AG09309 (cell line): ENCODE measurements at places on chromosomes 11 and 22.

DNA sequence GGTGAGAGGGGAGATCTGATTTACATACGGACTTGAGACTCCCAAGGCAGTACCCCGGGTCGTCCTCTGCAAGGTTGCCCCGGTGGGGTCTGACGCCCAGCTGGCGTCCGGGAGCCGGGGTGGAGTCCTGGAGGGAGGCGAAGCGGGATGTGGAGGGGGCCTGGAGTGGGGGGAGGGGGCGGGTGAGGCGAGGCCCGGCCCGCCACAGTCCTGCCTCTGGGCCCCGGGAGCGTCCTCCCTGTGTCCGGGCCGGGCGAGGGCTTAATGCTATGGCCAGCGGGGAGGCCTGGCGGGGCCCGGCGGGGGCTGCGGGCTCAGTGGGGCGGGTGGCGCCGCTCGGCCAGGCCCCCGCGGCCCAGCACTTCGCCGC, 2.4 kb upstream of the MYBPC3 start:
- DNase-seq = no peak

- DNase-seq = no peak
These were observed 57.8 kb downstream of the NXPE1 start for GRCh38 chr11:114501901-114502300.

DNA sequence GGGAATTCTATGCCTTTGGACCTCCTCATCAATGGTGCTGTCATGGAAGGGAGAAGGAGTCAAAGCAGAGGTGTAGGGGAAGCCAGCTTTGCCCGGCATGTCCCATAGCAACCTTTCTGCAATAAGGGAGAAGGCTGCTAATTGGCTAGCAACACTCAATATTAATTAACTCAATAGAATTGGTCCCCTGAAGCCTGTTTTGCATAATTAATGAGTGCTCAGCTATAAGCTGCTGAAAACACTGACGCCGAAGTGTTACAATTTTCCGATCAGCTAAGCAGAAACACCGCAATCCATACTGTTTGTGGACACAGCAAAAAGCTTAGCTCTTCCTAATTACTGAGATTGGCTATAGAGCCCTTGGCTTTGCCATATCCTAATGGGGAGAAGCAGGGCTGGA, 245.0 kb downstream of the CSNK2A3 start:
- DNase-seq = no peak

DNA sequence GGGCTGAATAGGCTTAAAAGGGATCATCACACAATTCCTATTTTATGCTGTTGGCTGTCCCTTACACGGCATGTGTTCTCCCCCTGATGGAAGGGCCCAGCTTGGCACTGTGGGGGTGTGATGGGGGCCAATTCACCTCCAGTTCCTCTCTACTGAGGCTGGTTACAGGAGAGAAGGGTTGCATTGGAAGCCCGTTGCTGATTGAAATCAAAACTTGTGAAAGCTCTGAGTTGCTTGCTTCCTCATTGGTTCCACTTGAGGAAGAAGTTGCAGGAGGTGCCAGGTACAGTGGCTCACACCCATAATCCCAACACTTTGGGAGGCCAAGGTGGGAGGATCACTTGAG, 13.3 kb upstream of the PRG2 start:
- no peak for DNase-seq

DNA sequence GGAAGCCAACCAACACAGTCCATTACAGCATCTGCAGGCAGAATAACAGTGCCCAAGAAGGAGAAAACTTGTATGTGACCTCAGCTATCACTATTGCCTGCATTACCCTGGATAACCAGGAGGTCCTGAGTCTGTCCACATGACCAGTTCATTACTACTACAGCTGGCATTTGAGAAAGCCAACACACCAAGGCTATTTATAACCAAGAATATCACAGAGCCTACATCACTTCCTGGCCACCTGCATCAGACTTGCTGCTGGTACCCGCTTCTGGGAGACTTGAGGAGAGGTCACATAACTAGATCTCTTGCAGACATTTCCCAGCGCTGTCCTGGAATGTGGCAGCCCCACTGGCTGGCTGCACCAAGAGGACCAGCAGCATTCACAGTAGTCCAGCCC, 11.1 kb upstream of the OR56B4 start:
- DNase-seq = no peak

DNA sequence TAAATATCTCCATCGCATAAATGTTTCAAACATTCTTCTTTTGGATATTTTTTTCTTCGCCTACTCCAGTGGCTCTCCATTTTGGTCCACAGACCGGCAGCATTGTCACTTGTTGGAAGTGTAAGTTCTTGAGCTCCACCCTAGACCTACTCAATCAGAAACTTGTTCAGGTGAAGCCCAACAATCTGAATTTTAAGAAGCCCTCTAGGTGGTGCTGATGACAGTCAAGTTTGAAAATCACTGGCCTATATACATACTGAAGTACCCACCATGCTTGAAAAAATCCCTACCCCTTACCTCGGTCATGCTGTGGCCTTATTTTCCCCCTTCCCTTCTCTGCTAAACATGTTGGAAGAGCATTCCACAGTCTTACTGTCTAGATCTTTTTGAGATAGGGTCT, 10.2 kb upstream of the ACAT1 start:
- no peak for DNase-seq

DNA sequence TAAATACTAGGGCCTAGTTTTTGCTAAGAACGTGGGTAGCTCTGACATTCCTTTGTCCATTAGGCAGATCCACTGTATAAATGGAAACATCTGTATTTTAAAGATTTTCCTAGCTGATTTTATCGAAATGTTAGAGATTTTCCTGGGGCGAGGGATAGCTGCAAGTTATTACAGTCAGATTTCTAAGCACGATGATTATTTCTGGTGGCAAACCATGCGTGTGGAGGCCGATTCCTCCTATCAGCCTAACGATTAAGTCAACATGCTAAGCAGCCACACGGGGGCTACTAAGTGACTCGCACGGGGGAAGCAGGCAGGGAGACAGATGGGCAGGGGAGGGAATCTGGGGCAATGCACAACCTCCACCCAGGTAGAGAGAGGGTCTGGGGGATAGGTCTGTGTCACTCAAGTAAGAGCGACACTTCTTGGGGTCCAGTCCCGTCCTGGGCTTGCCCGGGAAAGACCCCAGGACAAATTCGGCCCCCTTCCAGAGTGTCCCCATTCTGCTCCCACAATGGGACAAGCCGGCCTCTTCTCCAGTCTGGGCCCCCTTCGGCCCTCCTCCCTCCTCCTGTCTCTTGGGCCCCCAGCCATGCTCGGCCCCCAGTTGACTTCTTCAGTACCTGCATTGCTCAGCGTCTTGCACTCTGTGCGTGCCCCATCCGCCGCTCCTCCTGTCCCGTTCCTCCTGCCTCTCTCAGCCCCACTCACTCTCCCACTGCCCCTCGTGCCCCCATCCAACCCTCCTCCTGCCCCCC, 571 bp downstream of the C11orf24 start:
- peak; percentile 60 for DNase-seq

GRCh38 chr11:128939591-128939990, 3.1 kb downstream of the TP53AIP1 start:
- no peak for DNase-seq

- no peak for DNase-seq
These were observed 1059.6 kb upstream of the RAG2 start for GRCh38 chr11:37657645-37658044.

- no peak for DNase-seq
These were observed 17.4 kb downstream of the LARGE2 start for GRCh38 chr11:45939836-45940235.

DNA sequence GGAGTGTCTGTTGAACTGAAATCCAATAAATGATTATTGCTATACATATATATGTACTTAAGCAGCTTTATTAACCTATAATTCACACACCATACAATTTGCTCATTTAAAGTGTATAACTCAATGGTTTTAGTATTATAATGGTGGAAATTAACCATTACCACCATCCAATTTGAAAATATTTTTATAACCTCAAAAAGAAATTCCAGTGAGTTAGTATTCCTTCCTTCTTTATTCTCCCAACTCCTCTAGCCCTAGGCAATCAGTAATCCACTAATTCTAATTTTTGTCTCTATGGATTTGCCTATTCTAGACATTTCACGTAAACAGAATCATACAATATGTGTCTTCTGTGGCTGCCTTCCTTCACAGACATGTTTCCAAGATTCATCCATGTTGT, 64.8 kb downstream of the MAPK1 start:
- DNase-seq = no peak

- DNase-seq = no peak
These were observed 208.4 kb downstream of the MAML2 start for GRCh38 chr11:96134602-96135001.

- no peak for DNase-seq
These were observed 696 bp upstream of the MICAL2 start for GRCh38 chr11:12109591-12110196.

DNA sequence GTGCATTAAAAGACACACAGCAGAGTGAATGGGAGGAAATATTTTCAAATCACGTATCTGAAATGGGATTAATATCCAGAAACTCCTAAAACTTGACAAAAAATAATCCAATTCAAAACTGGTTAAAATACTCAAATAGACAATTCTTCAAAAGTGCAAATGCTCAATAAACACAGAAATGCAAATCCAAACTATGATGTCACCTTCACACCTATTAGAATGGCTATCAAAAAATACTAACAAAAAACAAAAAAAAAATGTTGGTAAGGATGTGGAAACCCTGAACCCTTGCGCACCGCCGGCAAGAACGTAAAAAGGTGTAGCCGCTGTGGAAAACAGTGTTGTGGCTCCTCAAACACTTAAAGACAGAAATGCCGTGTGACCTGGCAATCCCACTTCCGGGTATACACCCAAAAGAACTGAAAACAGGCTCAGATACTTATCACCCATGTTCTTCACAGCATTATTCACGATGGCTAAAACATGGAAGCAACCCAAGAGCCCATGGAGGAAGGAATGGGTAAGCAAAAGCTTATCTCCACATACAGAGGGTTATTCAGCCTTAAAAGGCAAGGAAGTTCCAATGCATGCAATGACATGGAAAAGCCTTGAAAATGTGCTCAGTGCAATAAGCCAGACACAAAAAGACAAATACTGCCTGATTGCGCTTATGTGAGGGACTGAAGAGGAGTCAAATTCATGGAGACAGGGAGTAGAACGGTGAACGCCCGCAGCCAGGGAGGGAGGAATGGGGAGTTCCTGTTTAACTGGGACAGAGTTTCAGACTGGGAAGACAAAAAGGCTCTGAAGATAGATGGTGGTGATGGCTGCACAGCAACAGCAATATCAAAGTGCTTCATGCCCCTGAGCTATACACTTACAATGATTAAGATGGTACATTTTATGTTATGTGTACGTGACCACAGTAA, 19.6 kb downstream of the BRD1 start:
- no peak for DNase-seq

DNA sequence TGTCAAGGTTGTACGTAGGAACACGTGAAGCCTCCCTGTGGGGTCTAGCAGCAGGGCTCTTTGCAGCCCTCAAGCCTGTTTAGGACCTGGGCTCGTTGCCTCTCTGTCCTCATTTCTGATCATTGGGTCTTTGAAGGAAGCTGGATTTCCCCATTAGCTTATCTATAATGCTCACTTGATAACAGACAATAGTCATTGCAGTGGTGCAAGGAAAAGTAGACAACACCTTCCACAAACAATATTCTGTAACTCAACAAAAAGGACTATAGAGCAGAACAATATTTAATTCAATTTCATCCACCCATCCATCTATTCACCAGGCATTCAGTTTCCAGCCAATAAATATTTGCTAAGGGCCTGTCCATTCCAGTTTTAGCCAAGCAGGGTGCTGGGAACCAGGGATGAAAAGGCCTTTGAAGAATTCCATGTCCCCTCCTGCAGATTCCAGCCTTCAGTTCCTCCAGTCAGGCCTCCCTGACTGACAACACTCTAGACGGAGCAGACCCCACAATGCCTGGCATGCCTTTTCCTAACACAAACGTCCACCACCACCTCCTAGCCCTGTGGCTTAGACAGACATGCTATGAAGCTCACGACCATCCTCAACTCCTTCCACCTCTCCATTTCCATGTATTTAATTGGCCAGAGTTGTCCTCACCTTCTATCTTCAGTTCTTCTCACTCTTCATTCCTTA, 12.7 kb upstream of the POLD3 start:
- no peak for DNase-seq

- no peak for DNase-seq
These were observed at the start of gene BDNF for GRCh38 chr11:27700351-27701301. TSS of gene BDNF (minus strand) at chr11:27700455. CDS start at chr11:27658564, 41,891 bp downstream.

- peak; percentile 83 for DNase-seq
These were observed 417.9 kb upstream of the DDI1 start for GRCh38 chr11:103618528-103618927.
